Metanephros (tissue), 2 donors: ENCODE measurements at places on chromosomes 6 and 20. TPM values are rescaled to one million over a fixed set of nuclear protein-coding genes. Genes with fewer than 3 reads are reported as not detected.

The SLC24A3 gene
- 8.9 TPM for total RNA-seq

The PAK1IP1 gene
- 8.4 TPM for total RNA-seq

The OTOR gene
- not detected for total RNA-seq

The ME1 gene
- 2.3 TPM for total RNA-seq

The GPX5 gene
- total RNA-seq, result not detected

The OXT gene
- not detected for total RNA-seq

The NRM gene
- total RNA-seq, result 7.1 TPM

The ANKEF1 gene
- total RNA-seq, result 5.6 TPM

The KCNQ2 gene
- total RNA-seq, result 5.2 TPM
